ENCODE measurements at places on chromosomes 7 and 10. TPM values are rescaled to one million over a fixed set of nuclear protein-coding genes. Genes with fewer than 3 reads are reported as not detected.

DNA sequence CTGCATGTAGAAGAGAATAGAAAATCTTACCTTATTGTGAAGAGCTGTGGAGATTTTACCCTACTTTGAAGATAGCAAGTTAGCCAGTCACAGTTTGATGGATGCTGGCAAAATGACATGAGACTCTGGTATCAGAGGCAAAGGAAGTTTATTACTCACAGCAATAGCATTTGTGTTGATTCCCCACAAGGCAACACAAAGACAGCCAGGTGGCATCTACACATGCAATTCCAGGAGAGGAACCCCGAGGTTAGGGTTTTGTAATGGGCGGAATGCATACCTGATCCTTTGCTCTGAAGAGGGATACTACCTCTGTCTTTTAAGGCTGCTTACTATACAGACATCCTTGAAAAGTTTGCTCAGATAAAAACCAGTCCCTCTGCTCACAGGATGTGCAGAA, 59.5 kb downstream of the AHR start:
- DNase-seq, result no peak
- no peaks in the 10 kb centered on the region for H3K4me1 ChIP-seq
- no peak overlapping the region for H3K27ac ChIP-seq
- no peaks in the 10 kb centered on the region for H3K36me3 ChIP-seq
- no peaks in the 10 kb centered on the region for H3K27me3 ChIP-seq

GRCh38 chr10:15860692-15861201, 440 bp upstream of the MINDY3 start:
- H3K4me1 ChIP-seq, result peaks cover 4% of the 10 kb centered on the region
- H3K27me3 ChIP-seq, result peaks cover 5% of the 10 kb centered on the region
- DNase-seq, result no peak
- no peaks in the 10 kb centered on the region for H3K36me3 ChIP-seq

Gene NPTX2
- 3.7 TPM for total RNA-seq

GRCh38 chr7:94562525-94562924, 52.9 kb downstream of the CASD1 start:
- no peak overlapping the region for H3K27ac ChIP-seq
- H3K27me3 ChIP-seq, result no peaks in the 10 kb centered on the region
- H3K4me1 ChIP-seq, result no peaks in the 10 kb centered on the region
- no peaks in the 10 kb centered on the region for H3K36me3 ChIP-seq
